ENCODE measurements at places on chromosomes 16 and 17.

GRCh38 chr16:72680732-72681131 is 367.2 kb downstream of the ZFHX3 start:
- no peak for DNase-seq

DNA sequence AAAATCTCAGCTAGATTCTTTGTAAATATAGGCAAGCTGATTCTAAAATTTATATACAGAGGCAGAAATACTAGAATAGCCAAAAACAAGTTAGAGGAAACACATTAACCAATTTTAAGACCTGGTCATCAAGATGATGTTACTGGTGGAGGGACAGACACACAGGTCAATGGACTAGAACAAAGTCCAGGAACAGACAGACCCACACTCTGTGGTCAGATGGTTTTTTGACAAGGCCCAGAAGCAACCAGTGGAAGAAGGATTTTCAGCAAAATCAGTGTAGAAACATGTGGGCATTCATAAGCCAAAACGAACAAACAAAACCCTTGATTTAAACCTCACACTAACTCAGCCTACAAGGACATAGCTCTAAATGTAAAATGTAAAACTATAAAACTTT is 99.7 kb upstream of the METRNL start:
- DNase-seq: no peak

DNA sequence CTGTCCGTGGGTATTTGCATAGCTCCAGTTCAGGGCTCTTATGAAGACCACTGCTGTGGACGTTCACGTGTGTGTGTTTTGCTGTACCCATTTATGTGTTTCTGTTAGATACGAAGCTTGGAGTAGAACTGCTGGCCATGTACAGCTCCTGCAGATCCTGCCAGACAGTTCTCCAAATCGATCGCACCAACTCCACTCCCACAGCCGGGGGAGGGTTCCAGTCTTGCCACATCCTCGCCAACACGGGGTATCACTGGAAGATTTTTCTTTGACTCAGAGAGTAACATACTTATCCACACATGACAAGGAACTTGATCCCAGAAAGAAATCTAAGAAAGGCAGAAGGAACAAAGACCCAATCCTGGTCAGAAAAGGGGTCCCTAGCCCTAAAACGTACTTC is 37.4 kb downstream of the TMEM186 start:
- DNase-seq: no peak

DNA sequence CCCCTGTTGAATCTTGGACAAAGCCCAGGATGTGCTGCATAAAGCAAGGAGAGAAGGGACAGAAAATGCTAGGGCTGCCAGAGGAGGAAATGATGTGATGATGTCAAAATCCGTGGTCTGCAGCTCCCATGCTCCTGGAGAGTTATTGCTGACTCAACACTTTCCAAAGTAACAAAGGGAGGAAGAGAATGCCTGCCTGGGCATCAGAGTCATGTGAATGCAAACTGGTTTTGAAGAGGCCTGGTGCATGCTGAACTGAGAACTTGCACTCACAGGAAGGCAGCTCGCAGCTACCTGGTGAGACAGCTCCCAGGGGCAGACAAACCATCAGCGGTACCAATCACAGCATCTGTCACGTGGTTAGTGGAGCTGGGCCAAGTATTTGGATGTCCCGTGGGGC is 2.8 kb downstream of the MARVELD3 start:
- peak; percentile 11 for DNase-seq

DNA sequence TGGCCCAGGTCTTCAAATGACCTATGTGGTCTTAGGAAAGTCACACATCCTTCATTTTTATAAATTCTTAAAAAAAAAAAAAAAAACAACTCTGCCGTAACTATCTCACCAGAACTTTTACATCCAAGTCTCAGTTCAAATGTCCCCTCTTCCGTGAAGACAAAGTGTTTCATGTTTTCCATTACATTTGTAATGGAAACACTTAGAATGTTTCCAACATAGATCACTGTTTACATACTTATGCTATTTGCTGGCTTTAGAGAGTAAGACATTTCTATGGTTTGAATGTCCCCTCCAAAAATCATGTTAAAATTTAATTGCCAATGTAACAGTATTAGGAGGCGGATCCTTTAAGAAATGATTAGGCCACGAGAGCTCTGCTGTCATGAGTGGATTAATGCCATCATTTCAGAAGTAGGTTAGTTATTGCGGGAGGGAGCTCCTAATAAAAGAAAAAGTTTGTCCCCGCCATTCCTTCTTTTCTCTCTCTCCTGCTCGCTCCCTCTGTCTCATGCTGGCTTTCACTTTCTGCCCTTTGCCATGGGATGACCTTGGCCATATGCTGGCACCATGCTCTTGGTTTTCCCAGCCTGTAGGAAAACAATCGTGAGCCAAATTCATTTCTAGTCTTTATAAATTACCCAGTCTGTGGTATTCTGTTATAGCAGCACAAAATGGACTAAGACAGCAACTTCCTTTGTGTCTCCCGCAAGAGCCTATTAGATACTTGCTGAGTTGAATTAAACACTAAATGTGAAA is 887.8 kb upstream of the SOX9 start:
- no peak for DNase-seq

DNA sequence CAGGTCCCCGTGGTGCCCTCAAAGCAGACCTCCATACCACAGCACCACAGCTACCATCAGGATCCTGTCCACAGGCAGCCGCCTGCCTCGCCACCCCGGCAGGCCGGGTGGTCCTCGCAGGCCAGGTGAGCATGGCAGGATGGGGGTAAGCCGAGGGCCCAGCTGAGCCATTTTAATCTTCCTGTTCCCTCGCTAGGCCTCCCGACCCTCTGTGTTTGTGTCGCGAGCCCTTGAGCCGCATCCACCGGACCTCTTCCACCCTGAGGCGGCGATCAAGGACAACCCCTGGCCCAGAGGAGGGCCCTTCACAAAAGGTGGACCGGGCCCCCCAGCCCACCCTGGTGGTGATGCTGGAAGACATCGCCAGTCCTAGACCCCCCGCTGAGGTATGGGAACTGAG is 2.0 kb downstream of the PRR14 start:
- no peak for DNase-seq

- no peak for DNase-seq
Measured at GRCh38 chr17:44995436-44996001, 27.4 kb upstream of the C1QL1 start.

DNA sequence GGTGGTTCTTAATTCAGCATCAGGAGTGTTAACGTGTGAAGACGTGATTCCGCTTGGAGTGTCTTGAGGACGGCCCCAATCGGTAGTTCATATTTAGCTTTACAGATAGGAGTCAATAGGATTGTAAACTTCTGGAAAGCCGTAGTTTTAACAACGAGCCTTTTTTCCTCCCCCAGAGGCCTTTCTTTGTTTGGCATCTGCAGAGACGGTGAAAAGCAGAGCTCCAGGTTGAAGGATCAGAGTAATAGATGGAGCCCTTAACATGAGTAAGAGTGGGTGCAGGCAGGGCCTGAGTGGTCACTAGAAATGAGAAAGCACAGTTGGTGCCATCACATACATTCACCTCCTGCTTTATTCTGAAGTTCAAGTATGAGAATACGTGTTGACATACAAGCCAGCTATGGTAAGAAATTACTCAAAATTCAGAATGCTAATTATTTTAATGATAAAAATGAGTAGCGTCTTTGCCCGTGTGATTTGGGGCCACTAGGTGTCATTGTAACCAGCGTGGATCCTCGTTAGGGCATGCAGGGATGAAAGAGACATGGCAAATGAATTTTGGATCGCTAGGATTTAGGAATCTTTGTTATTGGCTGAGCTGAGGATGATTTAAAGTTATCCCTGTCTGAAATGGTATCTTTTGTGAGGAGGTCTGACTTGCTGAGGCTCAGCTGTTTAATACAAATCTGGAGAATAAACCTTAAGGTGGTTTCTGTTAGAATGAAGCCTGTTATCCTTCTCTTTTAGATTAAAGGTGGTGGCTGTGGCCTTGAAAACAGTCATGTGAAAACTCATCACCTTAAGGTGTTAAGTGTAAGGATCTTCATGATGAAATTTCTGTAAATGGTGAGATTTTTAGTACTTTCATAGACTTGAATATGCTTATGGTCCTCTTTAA is 18.6 kb downstream of the PRCD start:
- peak; percentile 54 for DNase-seq

GRCh38 chr17:3718201-3718600 is 5.5 kb upstream of the HASPIN start:
- peak; percentile 53 for DNase-seq

- DNase-seq: no peak
Measured at GRCh38 chr17:19630661-19631060, 17.9 kb upstream of the ALDH3A2 start.

DNA sequence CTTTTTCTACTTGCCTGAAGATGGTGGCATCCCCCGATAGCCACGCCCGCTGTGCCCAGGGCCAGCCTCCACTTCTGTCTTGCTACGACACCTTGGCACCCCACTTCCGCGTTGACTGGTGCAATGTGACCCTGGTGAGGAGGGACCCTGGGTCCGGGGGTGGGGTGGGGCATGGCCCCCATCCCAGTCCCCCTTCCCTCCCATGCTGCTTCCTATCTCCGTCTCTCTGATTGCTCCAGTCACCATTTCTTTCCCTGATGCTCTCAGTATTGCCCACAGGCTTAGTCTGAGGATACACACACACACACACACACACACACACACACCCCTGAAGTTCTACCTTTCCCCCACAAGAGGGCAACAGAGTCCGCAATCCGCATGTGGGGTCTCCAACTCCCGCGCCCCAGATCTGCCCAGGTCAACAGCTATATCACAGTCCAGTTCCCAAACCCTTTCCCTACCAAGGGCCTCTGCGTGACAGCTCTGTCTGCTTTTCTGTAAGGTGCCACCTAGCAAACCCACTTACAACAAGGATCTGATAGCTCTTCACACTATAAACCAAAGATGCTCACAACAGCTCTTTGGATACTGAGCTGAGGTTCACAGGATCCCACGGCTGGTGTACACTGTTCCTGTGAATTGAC is 3.4 kb downstream of the SGCA start:
- DNase-seq: peak; percentile 74

GRCh38 chr17:29566473-29567303 is at the start of gene ABHD15:
TSS of gene ABHD15 (minus strand) at chr17:29567037. CDS start at chr17:29566966, 71 bp downstream.
- peak; percentile 75 for DNase-seq

DNA sequence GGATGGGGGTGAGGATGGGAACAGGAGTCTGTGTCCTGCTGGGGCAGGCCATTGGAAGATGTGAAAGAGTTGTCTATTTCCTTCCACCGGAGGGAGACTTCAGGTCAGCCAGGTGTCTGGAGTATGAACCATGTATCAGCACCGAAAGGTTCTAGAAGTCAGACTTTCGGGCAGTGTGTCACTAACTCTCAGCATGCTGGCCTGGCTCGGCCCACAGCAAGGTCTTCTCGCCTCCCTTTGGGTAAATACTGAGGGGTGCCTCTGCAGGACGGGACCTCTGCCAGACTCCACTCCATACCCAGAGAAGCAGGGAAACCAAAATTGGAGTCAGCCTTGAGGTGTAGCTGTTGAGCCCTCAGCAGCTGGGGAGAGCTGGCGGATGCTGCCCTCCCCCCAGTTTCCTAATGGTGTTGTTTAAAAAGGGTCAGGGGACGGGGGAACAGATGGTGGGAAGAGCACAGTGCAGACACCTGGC is 507 bp downstream of the CIITA start:
- DNase-seq: no peak

GRCh38 chr16:55622272-55622671 is 33.5 kb upstream of the SLC6A2 start:
- DNase-seq: no peak

DNA sequence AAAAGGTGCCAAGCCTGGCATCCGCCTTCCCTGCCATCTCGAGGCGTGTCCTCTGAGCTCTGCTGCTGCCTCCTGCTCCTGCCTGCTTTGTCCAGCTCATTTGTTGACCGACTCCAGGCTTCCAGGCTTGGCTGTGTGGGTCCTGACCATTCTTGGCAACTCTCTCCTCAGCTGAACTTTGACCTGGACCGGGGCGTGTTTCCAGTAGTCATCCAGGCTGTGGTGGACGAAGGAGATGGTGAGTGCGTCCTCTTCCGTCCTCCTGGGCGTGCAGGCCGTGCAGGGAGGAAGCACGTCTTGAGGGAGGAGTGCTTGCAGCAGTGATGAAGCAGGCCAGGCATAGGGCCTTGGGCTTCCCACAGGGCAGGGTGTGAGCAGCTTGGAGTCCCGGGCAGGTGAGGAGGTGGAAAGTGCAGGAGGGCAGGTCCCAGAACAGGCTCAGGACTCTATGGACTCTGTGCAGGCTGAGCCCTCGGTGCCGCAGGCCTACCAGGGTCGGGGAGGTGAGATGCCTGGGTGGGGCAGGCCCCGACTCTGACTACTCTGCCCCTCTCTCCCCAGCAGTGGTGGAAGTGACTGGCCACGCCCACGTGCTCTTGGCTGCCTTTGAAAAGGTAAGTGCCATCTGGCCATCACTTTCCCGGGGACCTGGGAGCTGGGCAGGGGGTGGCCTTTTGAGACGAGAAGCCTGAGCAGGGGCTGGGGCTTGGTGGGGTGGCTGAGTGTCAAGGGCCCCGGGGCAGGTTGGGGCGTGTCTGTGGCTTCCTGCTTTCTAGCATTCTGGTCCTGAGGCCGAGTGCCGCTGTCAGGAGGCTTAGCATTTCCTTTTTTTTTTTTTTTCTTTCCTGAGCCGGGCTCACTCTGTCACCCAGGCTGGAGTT is 28.6 kb upstream of the NUDT16L1 start:
- DNase-seq: no peak

GRCh38 chr17:38430316-38430715 is 2.1 kb downstream of the ARHGAP23 start:
- peak; percentile 75 for DNase-seq

- DNase-seq: no peak
Measured at GRCh38 chr16:86376837-86377236, 133.5 kb upstream of the FOXF1 start.

DNA sequence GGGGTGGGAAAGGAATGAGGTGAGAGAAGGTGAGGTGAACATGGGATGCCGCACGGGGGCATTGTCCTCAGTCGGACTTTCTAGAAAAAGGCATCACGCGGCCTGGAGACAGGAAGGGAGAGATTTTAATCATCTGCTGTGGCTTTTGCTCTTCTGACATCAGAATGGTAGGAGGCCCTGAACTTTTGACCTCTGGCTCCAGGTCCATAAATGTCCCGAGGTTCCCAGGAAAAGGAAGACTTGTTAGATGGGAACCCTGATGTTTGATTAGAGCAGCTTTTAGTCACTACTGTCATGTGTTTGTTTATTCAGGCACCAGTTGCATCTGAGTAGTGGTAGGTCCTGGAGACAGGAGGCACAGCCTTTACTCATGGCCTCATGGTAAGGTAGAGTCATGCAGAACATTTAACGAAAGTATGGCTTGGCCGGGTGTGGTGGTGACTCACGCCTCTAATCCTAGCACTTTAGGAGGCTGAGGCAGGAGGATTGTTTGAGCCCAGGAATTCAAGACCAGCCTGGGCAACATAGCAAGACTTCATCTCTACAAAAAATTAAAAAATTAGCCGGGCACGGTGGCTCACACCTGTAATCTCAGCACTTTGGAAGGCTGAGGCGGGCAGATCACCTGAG is 203.1 kb downstream of the MSI2 start:
- peak; percentile 89 for DNase-seq

- no peak for DNase-seq
Measured at GRCh38 chr16:47728205-47728604, 267.1 kb downstream of the PHKB start.

GRCh38 chr17:16975744-16976625 is 4.1 kb upstream of the TNFRSF13B start:
- peak; percentile 53 for DNase-seq

DNA sequence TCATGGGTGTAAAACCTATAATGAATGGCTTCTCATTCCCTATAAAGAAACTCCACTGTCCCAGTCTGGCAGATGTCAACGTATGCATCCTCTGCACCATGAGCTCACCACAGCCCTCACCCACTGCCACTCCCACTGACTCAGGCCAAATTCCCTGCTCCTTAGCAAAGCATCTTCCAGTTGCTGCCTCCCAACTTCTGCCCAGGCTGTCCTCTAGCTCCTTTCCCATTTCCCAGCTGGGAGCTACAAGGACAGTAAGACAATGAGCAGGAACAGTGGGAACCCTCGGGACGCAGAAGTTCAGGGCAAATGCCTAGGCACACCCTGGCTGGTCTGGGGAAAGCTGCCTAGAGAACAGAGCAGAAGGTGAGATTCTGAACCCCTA is 9.1 kb upstream of the THAP11 start:
- peak; percentile 83 for DNase-seq

Data from EH (cell line).